ENCODE measurements at places on chromosomes 7 and 10.

- no peak for DNase-seq
These were observed 8.7 kb downstream of the INMT start for GRCh38 chr7:30760514-30761213.

DNA sequence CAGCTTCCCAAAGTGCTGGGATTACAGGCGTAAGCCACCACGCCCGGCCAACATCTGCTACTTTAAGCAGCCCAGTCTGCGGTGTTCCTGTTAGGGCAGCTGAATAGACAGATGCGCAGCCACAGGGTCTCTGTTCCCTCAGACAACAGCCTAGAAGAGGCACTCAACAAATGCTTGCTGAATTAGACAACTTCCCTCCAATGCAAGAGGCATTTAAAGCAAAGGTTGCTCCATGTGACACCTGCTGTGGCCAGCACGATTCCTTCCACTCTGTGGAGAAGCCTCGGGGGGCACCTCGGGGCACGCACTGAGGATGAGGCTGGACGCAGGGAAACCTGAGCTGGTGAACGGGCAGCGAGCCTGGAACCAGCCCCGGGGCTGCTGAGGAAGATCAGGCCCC, 237.8 kb downstream of the MAD1L1 start:
- no peak for DNase-seq

DNA sequence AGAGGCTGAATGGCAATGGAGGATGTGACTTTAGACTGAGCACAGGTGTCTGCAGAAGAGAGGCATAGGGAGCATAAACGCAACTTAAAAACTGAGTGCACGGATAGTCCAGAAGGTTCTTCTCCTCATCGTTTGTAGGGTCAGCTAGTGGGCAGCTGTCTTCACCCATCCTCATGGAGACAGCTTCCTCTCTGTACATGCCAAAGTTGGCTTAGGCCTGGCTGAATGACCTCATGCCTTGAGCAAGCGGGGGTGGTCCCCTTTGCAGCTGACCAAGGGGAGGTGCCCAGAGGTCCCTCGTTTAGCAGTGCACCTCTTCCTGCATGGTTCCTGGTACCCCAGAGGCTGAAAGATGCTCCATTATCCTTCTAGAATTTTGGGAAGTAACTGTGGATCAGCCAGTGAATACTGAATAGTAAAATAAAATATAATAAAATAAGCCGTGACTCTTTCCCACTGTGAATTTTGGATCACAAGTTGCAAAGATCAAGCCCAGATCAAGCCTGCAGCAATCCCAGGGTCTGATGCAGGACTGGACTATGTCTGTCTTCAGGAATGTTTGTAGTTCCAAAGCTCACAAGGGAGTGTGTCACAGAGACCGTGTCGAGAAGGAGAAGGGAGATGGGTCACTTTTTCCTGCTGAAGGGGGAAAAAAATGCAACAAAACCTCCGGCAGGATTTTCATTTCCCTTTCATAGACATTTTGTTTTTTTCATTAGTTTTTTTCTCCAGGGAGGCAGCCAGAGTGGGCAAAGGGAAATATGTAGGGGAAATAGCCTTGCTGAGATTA, 295.3 kb upstream of the MKI67 start:
- no peak for DNase-seq

DNA sequence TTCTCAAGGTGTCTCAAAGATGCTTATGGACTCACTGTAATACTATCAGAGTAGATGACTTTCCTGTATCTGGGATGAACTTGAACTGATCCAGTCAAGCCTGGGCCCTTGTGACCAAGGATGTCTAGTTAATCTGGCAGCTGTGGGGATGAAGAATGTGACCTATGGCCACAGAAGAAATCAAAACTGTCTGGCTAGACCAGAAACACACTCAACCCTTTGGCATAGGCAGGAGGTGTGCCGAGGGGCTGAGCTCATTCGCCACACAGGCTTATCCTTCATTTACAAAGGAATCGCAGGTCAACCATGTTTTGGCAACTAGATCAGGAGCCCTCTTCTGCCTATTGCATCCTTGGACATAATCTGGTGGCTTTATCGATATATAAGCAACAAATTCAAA, 110.6 kb downstream of the ATXN7L1 start:
- DNase-seq: no peak

DNA sequence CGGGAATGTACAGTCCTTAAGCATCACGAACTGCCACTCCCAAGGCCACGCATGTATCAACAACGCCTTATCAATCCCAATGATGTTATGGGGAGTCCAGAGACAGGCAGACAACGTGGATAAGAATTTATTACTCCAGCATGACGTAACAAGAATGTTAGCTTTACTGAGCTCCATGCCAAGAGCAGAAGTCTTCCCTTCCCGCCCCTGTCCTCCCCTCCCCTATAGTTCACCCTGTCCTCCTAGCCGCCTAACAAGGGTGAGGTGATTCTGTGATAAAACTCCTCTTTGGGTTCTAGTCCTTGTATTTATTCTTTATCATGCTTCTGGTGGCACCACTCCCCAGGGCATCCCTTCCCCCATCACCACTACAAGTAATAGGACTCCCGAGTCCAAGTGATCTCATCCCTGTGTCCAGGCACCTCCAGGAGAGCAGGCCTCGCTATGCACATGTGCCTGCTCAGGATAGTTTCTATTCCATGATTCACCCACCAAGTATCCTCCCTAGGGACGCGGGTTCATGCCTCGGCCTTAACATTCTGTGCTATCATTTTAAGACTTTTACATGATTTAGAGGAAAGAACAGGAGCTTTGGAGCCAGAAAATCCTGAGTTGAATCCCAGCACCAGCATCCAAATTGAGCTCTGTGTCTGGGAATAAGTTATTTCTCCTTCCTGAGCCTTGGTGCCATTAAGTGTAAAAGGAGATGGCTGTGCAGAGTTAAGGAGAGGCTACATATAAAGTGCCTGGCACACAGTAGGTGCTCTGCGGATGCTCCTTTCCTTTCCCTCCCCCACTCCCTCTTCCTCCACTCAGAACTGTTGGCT, 15.4 kb downstream of the GSDME start:
- no peak for DNase-seq

- no peak for DNase-seq
These were observed 115.7 kb downstream of the KIAA1217 start for GRCh38 chr10:24324651-24325050.

DNA sequence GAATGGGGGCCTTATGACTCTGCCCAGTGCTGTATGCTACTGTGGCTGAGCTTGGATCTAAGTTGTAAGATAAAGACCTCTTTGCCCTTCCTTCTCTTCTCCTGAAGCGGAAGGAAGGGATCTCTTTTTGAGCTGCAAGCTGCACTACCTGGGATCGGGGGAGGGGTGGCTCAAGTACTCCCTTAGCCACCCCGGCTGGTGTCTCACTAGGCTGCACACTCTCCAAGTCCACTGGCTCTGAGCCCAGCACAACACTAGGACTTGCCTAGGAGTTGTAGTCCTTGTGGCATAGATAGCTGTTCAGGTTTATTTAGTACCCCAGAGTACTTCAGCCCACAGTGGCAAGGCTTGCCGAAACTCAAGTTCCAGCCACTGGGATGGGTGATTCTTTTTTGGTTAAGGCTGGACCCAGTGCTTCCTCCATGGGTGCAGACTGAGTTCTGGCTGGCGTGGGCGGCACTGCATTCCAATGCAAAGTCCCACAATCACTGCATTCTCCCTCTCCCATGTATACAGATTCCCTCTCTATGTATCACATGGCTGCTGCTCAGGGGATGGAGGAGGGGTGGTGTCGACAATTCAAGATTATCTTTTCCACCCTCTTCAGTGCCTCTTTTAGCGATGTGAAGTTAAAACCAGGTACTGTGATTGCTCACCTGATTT, 76.2 kb upstream of the SLC25A13 start:
- DNase-seq: no peak

- peak; percentile 33 for DNase-seq
These were observed 819 bp downstream of the TMED4 start for GRCh38 chr7:44580945-44581878.

DNA sequence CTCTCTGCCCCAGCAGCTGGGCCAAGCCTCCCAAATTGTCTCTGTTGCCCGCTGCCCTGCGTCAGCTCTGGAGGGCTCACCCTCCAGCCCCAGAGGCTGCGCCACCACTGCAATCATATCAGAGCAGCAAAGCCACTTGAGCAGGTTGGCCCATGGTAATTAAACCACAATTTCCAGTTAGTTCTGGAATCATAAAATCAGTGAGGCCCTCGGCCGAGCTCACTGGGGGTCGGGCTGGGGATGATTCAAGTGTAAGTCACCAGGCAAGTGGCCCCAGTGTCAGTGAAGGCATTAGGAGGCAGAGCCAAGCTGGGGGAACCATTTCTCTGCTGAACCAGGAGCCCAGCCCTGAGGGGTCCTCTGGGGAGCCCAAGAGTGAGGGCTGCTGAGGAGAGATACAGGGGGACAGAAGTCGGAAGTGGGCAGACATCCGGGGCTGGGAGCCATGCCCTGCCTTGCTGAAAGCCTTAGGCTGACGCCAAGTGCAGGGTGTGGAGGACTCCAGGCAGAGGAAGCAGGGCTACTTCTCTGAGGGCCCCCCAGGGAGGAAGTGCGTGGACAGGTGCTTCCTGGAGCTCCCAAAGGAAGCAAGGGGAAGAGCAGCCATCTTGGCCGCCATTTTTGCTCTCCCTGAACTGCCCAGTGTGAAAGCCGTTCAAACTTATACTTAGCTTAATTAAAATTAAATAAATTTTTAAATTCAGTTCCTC, 29.5 kb upstream of the SLC29A3 start:
- DNase-seq: no peak

GRCh38 chr10:62790571-62790970, 13.9 kb upstream of the ADO start:
- no peak for DNase-seq

DNA sequence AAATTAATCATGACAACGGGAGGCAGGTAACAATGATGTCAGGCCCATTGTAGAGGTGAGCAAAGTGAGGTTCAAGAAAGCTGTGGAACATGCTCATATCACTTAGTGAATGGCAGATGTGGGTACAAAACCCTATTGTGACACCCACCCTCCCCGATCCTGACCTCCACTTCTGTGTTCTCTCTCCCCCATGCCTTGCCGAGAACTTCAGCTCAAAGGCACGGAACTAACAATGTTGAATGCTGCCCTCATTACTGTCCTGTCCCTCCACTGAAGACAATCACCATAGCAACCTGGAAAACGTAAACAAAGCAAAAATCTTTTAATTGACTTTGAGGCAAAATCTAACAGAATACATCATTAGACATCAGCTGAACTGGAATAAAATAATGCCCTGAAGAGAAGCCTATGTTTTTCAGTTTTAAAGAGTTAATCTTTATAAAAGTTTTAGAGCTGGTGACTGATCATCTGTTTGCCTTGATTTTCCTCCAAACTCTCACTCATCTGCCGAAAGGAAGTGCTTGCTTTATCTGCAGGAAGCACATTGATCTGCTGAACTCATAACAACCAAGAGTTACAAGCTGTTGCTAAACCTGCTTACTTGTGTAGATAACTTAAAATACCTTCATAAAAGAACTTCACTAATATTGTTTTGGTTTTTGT, 133.6 kb downstream of the CUBN start:
- DNase-seq: peak; percentile 98

DNA sequence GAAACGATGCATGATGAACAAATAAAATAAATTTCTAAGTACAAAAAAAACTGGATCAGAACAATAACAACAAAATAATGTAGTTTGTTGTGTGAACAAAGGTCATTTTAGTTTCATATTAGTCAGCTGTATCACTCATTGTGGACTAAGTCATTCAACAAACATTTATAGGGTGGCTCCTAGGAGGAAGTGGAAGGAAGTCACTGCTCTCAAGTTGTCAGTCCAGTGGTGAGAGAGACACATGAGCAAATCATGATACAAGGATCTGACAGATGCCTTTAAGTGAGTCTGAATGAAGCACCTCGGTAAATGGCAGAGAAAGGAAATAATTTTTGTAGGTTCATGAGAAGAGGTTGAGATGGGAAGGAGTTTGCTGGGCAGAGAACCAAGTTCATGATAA, 56.8 kb downstream of the EPDR1 start:
- no peak for DNase-seq

All from dermis microvascular lymphatic vessel endothelial cell (primary cell).